ENCODE measurements at places on chromosomes 1 and 21.
A peak's percentile ranks its signal among the peaks of the same experiment; 100 is the strongest.

- no peak for DNase-seq
Observed at GRCh38 chr1:67299296-67299695, 8.4 kb upstream of the IL12RB2 start.

DNA sequence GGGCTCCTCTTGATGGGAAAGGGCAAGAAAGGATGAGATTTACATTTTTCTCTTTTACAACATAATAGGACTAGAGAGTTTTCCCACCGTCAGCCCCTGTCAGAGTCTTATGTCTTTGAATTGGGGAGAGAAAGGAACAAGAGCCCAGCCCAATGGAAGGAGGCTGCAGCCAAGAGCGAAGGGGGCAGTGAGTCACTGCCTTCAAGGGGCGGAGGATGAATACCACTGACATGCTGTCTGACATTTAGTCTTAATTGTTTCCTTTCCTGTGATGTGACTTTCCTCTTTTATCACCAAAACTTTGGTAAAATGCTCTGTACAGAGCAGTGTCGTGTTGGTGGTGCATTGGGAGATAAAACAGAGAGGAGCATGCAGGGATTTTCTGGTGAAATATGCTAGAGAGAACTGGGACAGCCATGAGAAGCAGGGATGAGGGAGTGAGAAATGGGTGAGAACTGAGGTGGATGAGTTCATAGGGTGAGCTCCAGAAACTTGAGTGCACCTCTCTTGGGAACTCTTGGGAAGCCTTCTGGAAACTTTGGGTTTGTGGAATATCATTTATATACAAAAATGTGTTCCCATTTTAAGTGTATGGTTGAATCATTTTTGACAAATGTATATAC, 179.9 kb upstream of the FGGY start:
- no peak for DNase-seq

GRCh38 chr1:75990686-75991085, 58.5 kb upstream of the ASB17 start:
- no peak for DNase-seq

DNA sequence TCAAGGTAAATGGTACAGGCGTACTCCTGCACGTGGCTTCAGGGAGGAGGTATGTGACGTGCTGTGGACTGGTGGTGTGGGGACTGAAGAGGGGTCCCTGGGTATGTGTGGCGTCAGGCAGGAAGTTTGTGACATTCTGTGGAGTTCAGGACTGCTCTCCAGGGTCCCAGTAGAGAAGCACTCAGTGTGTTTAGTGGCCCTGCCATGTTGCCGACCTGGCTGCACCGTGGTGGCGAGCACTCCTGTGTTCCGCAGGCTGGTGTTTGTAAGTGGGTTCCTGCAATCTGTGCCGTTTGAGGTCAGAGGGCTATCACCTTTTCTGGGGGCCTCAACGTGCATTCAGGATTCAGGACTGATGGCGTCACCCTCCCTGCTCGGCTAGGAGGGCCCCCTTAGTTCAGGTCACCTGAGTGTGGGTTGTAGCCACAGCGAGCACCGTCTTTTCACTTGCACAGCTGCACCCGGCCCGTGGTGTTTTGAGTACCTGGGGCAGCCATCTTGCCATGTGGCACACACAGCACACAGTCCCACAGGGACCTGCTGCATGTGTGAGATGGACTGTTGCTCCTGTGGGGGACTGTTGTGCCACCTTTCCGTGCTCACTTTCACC, 26.5 kb downstream of the SNAP47 start:
- DNase-seq: no peak

GRCh38 chr1:229897501-229897900, 169.5 kb upstream of the GALNT2 start:
- no peak for DNase-seq

DNA sequence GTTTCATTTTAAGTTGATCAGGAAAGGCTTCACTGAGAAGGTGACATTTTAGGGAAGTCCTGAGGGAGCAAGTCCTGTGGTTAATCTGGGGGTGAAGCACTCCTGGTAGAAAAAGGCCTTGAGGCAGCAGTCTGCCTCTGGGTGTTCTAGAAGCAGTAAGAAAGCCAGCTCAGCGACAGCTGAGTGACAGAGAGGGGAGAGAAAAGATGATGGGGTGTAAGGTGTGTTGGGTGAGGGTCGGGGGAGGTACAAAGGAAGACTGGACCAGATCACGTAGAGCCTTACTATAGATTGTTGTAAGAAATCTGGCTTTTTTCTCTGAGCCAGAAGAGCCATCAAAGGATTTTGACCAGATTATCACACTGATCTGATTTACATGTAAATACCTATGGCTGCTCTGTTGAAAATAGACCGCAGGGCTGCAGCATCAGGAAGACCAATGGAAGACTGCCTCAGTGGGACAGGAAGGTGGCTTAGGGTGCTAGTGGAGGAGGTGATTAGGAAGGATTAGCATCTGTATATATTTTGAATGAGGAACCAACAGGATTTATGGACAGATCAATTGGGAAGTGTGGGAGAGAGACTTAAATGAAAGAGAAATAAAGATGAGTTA, 131.2 kb downstream of the CDC7 start:
- DNase-seq: no peak

GRCh38 chr1:53685272-53686051, 53.5 kb downstream of the GLIS1 start:
- no peak for DNase-seq

- DNase-seq: no peak
Observed at GRCh38 chr1:23741609-23742008, 1.7 kb upstream of the ELOA start.

GRCh38 chr1:213719462-213719861, 268.3 kb upstream of the PROX1 start:
- no peak for DNase-seq

DNA sequence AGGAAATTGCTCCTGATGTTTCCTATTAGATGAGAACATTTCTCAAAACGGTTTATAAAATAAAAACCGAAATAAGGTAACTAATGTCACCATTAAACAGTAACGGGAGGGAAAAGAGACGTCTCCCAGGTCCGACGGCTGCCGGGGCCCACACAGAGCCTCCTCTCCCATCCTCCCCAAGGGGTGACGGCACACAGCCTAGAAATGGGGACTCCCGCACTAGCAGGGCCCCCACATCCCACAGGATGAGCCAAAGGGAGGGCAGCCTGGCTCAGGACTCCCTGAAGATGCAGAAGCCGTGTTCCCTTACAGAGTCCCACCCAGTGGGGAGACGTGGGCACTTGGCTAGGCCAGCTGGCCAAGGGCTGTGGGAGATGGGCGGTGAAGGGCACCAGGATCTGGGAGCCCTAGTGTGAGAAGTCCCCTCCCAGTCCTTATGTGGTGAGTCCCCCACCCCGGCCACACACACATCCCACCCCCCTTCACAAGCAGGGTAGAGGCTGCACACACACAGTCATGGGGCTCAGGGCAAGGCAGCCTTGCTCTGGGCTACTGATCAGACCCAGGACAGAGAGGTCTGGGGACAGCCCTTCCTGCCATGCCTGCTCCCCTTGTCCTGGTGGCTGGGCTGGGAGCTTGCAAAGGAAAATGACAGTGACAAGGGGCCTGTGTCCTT, 3.3 kb downstream of the KRTAP10-3 start:
- DNase-seq: no peak

GRCh38 chr1:16127676-16128337, 28.1 kb downstream of the EPHA2 start:
- DNase-seq: no peak

- no peak for DNase-seq
Observed at GRCh38 chr1:58443986-58444868, 102.3 kb downstream of the OMA1 start.

DNA sequence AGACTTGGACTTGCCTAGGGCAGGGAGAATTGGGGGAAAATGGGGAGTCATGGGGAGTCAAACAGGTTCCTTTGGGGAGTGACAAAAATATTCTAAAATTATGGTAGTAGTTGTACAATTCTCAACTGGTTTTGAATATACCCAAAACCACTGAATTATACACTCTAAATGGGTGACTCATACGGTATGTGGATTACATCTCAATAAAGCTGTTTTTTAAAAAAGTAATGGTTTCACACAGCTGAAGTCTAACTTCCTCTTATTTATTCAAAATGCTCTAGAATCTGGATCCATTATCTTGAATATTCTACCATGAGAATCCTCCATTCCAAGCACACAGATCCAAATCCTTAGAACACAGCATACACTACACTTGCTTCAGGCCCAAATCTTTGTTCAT, 11.1 kb downstream of the EIF4G3 start:
- DNase-seq: no peak

GRCh38 chr1:173477286-173478093, at the start of gene PRDX6:
Gene PRDX6 (plus strand): TSS chr1:173477335. CDS start chr1:173477398, 63 bp downstream.
- peak; percentile 37 for DNase-seq

DNA sequence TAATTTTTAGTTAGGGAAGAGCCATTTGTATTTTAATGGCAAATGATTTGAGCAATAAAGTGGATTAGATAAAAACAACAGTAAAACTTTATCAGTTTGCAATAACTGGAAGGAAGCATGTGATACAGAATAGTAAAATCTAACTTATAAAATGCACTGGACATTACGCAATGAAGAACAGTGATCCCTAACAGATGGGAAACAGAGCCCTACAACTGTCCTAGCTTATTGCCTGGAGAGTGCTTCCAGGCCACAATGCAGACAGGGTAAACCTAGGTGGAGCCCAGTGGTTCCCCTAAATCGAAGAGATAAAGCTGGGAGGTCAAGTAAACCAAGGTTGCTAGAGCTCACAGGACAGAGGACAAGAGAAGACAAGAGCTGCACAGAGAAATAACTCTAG, 7.0 kb downstream of the OMA1 start:
- DNase-seq: no peak

- DNase-seq: no peak
Observed at GRCh38 chr21:16870103-16870502, 642.7 kb upstream of the CXADR start.

DNA sequence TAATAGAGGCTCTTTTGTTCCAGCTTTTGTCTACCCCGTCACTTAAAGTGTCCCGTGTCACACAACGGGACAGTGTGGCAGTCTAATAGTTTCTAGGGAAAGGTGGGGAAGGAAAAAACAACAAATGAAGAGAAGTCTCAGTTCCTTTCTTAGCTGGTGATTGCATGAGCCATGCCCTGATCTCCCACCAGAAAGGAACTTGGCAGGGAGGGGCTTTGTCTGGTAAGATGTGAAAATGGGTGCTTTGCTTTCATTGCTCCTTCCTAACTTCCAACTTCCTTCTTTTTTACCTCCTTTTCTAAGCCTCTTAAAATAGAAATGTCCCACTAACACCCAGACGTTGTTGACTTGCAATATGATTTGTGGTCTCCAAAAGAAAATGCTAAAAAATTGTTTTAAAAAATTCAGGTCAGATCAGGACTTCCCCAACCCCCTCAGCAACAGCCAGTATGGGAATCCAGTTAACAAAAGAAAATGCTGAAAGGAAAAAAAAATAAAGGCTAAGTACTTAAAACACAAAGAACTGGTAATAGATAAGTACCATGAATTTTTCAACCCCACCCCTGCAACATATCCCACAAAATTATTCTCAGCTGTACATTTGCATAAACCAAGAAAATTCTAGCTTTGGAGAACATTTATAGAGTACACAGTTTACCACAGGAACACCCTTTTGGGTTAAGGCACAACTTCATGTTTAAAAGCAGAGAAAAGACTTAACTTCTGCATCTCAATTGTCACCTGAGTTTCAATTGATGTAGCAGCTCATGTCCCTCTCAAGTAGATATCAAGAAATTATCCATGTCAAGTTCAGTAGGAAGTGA, 106.2 kb downstream of the NIBAN1 start:
- DNase-seq: no peak

DNA sequence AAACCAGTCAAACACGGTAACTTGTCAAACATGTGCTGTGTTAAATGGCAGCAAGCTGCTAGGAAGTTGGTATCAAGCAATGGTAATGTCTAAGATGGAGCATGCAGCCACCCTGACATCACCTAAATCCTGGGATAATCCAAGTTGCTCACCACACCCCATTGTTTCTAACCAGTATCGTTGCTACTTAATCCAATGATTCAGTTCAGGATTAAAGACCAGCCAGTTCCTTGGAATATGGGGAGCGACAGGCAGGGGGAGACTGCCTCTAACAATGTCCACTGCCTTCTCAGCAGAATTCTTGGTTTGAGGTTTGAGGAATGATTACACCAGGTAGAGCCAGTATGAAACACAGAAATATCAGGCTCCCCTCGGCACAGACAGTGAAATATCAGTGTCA, 122.1 kb upstream of the IFFO2 start:
- DNase-seq: no peak

DNA sequence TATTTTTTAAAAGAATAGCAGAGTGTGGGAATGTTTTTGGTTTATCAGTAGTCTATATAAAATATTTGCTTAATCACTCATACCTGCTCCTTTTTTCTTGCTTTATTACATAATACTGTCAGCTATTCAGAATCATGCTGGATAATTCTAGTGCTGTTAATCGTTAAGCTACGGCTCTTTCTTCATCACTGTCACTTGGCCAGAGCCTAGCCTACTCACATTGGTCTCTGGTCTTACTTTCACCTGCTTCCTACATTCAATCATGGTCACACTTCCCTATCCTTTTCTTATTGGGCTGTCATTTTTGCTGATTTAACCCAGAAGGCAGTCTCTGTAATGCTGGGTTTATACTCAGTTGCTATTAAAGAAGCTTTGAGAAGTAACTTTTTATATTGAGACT, 2.5 kb downstream of the KLHL20 start:
- DNase-seq: no peak

- no peak for DNase-seq
Observed at GRCh38 chr1:47758341-47759250, 238.6 kb downstream of the TRABD2B start.

DNA sequence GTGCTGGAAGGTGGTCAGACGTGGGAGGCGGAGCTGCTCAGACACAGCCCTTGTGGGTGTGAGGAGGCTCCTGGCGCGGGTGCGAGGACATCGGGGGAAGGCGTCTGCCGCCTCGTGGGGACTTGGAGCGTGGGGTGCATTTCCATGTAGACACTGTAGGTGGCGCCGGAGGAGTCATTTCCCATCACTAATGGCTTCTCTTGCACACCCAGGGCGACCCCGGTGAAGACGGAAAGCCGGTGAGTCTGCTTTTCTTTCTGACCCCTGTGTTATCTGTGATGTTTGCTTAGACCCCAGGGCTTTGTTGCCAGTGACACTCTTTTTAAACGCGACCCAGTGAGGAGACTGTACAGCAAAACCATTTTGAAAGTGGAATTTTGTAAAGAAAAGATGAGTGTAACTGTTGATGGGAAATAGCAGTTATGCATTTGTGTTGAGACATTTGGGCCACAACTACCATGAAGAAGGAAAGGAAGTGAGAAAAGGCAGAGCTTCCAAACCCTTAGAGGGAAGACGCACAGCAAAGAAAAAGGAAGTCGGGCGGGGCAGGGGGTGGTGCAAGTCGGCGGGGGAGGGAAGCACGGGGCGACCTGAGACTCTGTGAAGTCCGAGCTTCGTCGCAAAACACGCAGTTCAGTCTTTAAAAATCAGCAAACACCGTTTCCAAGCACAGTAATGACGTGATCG, 64.0 kb downstream of the SLC19A1 start:
- peak; percentile 20 for DNase-seq

GRCh38 chr1:43522776-43523480, 7.8 kb upstream of the PTPRF start:
- no peak for DNase-seq

GRCh38 chr1:221574529-221574928, 167.4 kb downstream of the DUSP10 start:
- DNase-seq: no peak

- DNase-seq: no peak
Observed at GRCh38 chr1:22918644-22919043, 54.0 kb downstream of the LACTBL1 start.

GRCh38 chr1:37410105-37410504, 64.3 kb upstream of the ZC3H12A start:
- no peak for DNase-seq

- DNase-seq: no peak
Observed at GRCh38 chr1:230074762-230075161, 7.7 kb downstream of the GALNT2 start.

Data from pulmonary artery endothelial cell (primary cell).